NCI-H446 (cell line): ENCODE measurements at places on chromosomes 6 and 20.
A peak's percentile ranks its signal among the peaks of the same experiment; 100 is the strongest.

- DNase-seq: no peak
Measured at GRCh38 chr20:53801609-53802370, 208.2 kb upstream of the ZNF217 start.

DNA sequence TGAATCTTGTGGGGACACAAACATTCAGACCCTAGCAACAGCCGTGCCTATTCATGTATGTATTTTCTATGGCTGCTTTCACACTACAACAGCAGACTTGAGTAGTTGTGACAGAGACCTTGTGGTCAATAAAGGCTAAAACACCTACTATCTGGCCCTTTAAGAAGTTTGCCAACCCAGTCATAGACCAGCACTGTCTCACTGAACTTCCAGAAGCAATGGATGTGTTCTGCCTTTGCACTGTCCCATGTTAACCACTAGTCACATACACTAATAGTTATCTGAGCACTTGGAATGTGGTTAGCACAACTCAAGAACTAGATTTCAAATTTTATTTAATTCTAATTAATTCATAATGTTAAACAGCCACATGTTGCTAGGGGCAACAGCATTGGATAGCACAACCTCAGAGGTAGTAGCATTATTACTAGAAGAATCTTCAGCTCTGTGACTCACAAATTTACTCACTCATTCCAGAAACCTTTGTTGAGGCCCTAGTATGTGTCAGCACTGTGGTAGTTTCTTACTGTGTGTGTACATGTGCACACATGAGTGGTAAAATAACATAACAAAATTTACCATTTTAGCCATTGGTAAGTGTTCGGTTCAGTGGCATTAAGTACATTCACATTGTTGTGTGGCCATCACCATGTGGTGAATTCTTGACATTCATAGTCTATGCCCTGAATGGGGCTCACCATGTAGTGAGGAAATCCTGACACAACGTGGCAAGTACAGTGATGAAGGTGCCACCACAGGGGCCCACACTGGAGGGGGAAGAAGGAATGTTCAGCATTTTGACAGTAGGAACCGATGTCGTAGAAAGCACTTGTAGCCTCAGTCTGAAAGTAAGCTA lies 107.3 kb downstream of the CEP57L1 start:
- no peak for DNase-seq

DNA sequence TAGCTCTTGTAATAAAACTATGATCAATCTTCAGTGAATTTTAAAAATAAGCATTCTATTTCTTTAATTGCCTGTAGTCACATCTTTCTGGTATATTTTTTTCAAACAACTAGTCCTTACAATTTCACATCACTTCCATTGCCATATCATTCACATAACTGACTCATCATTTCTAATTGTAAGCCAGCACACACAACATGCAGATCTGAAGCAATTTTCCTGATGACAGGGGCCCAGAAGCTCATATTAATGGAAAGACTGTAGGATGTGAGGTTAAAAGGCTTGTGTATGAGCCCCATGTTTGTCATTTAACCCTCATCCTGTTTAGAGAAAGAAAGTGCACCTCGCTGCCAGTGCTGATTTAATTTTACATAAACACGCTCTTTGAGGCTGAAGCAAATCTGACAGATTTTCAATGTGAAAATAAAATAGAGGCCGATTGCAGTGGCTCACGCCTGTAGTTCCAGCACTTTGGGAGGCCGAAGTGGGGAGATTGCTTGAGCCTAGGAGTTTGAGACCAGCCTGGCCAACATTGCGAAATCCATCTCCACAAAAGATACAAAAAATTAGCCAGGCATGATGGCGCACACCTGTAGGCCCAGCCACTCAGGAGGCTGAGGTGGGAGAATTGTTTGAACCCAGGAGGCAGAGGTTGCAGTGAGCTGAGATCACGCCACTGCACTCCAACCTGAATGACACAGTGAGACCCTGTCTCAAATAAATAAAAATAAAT lies 40.1 kb upstream of the LTV1 start:
- no peak for DNase-seq

- no peak for DNase-seq
Measured at GRCh38 chr6:119034827-119035458, 43.5 kb downstream of the FAM184A start.

DNA sequence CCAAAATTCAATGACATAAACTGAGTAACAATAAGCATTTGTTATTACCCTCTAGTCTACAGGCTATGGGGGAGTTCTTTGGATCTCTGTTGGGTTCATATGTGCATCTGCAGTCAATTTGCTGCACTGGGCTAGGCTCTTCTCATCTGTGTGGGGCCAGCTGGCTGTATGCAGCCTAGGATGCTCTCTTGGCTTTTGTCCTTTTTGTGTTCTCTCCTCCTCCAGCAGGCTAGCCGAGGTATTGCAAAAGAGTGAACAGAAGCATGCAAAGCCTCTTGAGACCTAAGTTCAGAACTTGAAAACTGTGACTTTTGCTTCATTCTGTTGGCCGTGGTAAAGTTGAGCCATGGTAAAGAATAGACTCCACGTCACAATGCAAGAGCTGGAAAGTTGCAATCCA lies 62.8 kb upstream of the FOXO3 start:
- peak; percentile 36 for DNase-seq

DNA sequence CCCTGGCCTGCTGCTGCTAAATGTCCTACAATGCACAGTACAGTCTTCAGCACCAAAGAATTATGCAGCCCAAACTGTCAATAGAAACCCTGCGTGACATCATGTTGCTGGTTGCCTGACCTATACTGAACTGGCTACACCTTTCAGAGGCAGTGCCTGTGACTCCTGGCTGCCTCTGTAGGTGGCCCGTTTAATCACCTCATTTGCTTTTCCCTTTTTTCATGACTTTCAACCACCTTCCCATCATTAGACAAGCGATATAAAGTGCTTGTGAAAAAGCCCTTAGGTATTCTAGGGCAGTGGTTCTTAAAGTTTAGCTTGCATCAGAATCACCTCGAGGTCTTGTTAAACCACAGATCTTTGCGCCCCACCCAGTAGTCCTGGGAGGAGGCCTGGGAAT lies 33.0 kb upstream of the RIPOR2 start:
- no peak for DNase-seq

- DNase-seq: no peak
Measured at GRCh38 chr6:158645064-158646022, 800 bp upstream of the DYNLT1 start.

DNA sequence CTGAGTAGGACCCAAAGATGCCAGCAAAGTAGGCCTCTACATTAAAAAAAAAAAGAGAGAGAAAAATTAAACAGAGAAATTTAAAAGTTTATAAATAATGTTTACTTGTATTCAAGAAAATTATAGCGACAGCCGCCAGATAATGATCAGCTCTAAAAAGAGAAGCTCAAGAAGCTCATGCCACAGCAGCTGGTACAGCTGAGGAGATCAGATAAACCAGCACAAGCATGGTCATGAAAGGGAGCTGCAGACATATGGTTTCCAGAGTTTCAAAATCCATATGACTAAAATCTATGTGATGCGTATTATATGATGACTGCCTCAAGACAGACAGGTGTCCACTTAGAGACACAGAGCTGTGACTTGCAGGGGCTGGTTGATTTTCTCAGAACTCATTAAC lies 13.6 kb upstream of the HLA-C start:
- no peak for DNase-seq

- no peak for DNase-seq
Measured at GRCh38 chr6:38112181-38112580, 292.7 kb downstream of the ZFAND3 start.

DNA sequence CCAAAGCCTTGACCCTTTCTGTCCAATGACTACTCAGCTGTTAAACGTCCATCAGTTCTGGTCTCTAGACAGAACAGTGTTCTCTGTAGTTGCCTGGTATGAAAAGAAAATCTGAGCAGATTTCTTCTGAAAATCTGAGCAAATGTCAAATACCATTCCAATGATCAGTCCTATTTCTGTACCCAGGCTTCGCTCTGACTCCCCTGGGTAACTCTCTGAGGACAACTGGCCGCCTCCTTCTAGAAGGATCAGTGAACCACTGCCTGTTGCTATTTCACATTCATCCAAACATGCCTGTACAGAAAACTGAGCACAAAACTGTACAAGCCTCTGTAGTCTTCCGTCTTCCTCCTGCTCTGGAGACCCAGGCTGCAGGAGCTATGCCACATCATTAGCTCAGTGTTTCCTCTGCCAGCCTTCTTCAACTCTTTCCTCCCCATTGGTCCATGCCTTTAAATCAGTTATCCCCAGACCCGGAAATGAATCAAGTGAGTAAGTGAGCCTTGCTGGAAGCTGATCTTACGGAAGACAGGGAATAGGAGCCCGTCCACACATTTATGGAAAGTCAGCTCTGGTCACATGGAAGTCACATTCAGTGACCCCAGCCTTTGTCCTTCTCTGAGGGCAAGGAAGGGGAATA lies 63.3 kb downstream of the DAAM2 start:
- no peak for DNase-seq

DNA sequence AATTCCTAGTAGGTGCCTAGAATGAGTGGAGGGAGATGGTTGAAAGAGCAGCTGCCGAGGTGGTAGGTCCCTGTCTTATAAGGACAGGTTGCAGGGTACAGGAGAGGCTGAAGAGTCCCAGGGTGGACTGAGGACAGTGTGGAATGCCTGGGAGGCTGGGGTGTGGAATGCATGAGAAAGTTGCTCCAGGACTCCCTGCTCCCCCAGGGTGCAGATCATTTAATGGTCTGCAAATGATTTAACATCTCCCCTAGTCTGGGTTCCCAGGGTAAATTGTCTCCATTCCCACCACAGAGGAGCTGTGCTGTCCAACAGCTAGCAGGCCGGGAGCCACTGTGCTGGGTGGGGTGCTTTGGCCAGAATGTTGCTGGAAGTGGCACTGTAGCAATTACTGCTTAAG lies 76.0 kb downstream of the CD83 start:
- DNase-seq: no peak

- DNase-seq: no peak
Measured at GRCh38 chr6:4717856-4718255, 58.3 kb upstream of the CDYL start.

DNA sequence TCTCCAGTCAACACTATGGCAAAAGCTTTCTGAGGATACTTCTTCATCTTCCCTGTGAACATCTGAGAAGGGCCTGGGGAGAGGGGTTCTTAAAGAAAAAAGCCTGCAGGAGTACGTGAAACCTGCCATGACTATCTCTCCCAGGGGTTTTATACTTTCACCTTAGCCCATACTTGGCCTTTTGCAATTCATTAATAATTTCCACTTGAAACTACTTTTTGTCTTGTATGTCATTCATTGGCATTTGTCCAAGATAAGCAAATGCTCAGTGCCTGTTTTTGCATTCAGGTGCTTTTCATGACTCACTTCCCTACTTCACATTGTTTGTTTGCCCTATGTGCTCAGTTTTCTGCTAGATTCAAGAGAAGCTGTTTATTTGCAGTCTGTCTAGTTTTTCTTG lies 580.3 kb upstream of the GJE1 start:
- no peak for DNase-seq

DNA sequence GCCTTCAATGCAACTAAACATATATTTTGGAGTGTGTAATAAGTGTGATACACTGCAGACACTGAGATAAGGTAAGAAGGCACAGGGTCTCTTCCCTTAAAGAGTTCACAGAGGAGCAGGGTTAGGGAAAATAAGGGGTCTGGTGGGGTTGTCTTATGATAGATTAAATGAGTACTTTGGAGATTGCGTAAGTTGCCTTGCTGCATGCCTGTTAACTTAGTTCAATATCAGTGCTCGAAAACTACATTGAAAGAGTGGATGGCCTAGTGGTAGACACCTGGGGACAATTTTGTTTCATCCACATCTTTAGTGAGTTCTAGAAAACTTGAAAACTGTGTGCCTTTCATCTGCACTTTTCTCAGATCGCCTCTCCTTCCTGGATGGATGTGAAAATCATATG lies 123.2 kb upstream of the BTBD3 start:
- DNase-seq: no peak

GRCh38 chr6:17984812-17985670 lies 2.4 kb downstream of the KIF13A start:
- DNase-seq: no peak

DNA sequence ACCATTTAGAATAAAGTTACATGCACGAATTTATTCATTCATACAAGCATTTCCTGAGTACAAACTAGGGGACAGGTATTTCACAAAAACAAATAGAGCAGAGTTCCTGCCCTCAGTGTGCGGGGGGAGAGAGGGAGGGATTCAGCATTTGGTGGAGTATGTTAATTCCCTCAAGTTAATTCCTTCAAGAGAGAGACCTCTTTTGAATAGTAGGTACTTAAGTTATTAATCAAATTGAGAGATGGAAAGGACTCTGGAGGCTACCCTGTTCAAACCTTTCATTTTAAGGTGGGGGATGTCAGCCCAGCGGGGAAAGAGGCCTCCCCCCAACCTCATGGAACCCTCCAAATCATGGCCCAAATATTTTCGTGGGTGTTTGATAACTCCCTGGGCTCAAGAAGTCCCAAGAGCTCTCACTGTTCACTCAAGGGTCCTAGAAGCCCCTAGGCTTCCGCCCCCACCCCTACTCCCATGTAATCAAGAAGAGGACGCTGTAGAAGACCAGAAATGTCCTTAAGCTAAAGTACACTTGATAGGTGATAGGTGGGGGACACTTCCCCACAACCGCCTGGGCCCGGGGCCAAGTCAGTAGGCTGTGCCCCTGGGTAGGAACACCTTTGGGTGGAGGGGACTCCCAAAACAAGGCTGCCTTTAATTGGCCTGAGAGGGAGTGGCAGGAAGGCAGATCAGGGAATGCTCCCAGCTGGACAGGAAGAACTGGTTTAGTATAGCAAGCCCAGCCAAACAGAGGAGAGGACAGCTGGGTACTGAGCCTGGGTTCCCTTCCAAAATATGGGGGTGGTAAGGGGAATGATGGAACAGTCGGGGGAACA lies 2.9 kb downstream of the SDC4 start:
- no peak for DNase-seq

- DNase-seq: no peak
Measured at GRCh38 chr6:6599468-6599873, 11.0 kb downstream of the LY86 start.

DNA sequence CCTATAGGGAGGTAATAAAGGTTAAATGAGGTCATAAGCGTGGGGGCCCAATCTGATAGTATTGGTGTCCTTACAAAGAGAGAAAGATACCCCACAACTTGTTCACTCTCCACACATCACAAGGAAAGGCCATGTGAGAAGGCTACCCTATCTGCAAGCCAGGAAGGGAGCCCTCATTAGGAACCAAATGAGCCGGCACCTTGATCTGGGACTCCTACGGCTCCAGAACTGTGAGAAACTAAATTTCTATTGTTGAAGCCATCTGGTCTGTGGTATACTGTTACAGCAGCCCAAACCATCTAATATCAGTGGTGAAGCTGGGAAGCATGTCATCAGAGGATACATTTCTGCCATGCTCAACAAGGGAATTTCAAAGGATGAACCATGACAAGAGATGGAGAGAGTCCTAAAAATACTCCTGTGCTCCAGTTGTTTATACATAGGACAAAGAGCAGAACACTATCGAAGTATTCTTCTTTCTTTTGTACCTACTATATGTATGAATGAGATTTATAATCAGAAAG lies 10.4 kb downstream of the COX7A2 start:
- DNase-seq: peak; percentile 4
